ENCODE measurements at places on chromosomes 2 and 18.

GRCh38 chr2:171487803-171488259 lies 34.4 kb upstream of the CYBRD1 start:
- DNase-seq = no peak

- no peak for DNase-seq
Measured at GRCh38 chr2:96945014-96945413, 41.4 kb downstream of the FAM178B start.

DNA sequence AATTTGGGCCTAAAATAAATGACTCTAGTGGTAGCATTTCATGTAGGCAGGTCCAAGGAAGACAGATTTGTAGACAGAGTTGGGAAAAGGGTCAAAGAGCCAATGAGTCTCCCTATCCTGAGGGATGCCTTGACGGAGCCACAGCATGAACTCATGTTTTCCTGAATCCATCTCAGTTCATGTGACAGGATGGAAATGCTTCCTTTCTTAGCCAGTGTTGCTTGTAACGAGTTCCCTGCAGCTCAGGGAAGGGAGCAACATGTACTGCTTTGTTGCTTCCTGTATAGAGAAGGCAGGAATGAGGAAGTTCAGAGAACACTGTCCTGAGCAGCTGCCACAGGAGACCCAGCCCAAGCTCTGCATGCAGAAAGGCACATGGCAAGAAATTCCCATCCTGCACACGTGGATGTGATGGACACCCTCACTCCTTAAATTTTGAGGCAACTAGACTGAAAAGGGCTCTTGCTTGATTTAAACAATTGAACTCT lies 27.9 kb downstream of the TMEM17 start:
- no peak for DNase-seq

DNA sequence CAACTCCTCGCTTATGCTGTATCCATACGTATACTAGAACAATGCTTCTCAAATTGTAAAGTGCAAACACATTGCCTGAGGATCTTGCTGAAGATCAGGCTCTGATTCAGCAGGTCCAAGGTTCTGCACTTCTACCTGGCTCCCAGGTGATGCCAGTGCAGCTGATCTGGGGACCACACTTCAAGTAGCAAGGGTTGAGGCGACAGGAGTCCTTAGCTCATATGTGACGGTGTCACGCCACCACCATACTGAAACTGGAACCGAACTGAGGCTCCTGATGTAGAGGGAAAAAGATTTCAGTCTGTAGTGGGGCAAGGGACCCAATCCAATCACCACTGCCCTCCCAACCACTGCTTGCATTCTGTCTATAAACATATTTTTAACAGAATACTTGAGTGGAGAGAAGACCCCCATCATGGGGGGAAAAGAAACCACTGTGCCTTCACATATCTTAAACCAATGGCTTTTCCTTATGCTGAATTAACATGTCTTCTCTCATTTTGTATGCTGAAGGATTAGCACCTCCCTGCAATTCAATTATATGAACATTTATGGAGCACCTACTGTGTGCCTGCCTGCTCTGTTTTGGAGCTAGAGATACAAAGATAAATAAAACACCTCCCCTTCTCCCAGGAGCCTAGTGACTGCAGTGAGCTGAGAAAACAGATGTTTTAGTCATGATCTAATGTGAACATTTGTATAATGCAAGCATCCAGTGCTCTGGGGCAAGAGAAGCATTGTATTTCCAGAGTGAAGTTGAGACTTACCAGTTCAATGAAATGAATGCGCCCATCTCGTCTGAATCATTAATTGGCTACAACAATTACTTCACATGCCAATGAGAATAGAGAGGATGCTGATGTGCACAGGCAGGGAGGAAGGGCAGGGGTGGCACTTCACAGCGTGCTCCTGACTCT lies 6.6 kb upstream of the ASAP2 start:
- DNase-seq = no peak

GRCh38 chr2:233244818-233245217 lies 6.7 kb upstream of the ATG16L1 start:
- no peak for DNase-seq

DNA sequence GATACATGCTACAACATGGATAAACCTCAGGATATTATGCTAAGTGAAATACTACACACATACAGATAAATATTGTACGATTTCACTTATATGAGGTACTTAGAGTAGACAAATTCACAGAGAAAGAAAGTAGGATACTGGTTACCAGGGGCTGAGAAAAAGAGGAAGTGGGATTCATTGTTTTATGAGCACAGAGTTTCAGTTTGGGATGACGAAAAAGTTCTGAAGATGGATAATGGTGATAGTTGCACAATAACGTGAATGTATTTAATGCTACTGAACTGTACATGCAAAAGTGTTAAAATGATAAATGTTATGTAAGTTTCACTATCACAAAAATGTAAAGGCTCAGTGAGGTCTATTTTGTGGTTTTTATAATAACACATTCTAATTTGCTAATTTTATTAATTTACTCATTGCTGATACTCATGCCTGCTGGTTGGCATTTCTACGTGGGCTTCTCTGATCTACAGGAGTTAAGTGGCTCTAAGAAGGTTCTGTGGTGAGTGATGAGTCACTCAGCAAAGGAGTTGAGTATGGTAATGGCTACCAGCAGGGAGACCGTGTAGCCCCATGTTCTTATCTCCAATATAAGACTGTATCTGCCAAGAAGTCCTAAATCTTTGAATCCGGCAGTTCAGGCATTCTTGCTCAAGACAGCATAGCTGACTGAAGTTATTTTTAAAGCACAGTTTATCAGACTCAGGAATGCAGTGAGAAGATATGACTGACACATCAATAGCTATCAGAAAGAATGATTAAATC lies 41.1 kb downstream of the UPP2 start:
- DNase-seq = no peak

DNA sequence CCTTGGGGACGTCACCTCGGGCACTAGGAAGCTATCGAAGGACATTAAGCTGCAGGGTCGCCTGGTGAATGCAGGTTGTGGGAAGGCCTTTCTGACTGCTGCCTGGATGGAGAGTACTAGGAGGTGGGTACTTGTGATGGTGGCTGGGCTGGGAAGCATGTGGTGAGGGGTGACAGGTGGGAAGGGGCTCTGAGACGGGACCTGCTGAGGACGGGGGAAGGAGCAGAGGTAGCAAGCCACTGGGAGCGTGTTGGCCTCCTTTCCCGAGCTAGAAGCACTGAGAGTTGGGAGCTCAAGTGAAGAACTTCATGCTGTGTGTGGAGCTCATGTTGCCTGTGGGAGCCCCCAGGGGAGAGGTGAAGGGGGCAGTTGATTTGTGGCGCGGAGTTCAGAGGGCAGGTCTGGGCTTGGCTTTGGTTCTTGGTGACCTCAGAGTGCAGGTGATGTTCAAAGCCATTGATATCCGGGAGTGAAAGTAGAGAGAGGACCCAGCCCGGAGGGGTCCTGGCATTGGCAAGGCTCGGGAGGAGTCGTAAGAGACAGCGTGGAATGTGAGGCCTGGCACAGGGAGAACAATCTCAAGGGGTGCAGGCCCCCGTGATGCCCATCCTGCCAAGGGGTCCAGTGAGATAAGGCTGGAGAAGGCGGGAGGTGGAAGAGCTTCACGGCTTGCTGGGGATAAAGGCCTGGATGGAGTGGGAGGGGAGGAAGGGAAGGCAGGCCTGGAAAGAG lies 13.2 kb downstream of the MROH2A start:
- no peak for DNase-seq

DNA sequence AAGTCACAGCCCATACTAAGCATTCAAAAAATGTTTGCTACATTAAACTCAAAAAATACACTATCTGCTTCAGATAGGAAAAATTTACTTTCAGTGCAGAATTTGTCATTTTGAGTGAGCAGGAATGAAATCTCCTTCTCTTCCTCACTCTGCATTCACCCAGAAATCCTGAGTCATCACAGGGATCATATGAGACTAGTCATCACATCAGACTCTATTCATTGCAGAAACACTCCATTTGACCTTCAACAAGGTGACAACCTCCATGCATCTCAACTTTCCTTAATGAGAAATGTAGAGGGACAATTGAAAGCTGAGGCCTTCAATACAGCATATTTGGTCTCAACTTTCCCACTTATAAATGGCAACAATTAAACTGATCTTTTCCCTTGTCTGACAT lies 130.4 kb upstream of the CYP26B1 start:
- no peak for DNase-seq

DNA sequence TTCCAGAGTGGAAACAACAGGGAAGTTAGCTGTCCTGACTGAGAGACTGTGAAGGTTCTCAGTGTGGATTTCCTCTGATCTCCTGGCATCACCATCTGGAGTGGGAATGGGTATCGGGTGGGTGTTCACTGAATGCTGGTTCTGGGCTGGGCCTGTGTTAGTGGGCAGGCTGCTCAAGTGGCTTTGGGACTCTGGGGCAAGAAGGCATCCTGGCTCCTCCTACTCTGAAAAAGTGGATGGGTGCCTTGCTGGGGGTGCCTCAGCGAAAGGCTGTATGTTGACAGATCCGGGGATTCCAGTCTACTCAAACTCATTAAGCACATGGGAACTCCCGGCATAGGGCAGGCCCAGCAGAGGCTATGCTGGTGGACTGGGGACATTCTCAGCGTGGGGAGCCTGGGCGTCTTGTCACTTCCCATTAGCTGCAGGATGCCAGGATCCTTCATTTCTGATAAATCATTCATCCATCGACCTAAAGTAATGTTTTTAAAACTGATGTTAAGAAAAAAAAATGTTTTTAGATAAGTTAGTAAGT lies 27.5 kb upstream of the CHRNA1 start:
- DNase-seq = no peak

DNA sequence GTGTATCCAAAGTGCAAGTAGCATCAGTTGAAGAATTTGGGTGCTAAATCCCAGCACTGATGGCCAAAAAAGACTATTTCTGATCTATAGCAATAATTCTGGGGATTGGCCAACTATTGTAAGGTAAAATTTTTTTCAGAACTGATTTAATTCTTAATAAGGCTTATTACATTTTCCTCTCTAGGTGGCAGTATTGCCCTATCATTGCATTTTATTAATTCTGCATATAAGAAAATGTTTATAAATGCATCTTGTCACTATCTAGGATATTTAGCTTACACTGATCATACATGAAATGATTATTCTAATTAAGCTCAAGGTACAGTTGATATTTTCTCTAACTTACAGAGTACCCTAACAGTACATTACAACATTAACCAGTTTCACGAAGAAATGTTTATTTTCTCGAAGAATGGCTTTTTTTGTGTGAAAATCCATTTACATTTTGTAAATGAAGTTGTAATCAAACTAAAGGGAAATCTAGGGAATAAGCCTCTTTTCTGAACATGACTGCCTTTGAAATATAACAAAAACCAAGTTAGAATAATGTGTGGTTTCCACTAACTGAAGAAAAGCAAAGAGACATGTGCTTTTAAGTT lies 11.0 kb downstream of the TTN start:
- peak; percentile 10 for DNase-seq

- no peak for DNase-seq
Measured at GRCh38 chr2:111966241-111966640, 67.8 kb downstream of the MERTK start.
